Coronary artery (tissue), 2 donors: ENCODE measurements at places on chromosomes 13 and 19.

GRCh38 chr19:50293263-50294004, 35.7 kb downstream of the KCNC3 start:
- no peak for DNase-seq

- no peak for DNase-seq
Observed at GRCh38 chr19:49205114-49205513, 47.5 kb downstream of the TRPM4 start.

GRCh38 chr19:33703438-33703750, 81.6 kb downstream of the CHST8 start:
- no peak for DNase-seq

DNA sequence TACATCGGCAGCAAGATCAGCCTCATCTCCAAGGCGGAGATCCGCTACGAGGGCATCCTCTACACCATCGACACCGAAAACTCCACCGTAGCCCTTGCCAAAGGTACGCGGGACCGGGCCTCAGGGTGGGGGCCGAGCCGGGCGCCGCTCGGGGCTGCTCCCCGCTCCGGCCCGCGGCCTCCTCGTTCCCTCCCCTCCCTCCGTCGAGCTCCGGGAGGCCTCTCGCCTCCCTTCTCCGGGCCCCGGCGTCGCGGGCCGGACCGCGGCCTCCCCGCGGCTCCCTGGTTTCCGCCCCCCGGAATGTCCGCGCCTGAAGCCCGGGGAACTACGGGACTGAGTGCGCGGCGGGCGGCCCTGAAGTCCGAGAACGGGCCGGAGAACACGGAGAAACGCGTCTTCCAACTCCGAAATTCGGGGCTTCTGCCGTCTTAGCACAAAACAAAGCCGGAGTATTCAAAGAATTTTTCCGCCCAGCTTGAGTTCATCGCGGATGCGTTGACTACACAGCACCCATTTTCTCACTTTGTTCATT, 423 bp downstream of the LSM14A start:
- no peak for DNase-seq

GRCh38 chr13:38854226-38854625, 136.4 kb downstream of the STOML3 start:
- no peak for DNase-seq

GRCh38 chr13:31629085-31629780, 110.1 kb upstream of the RXFP2 start:
- DNase-seq = no peak

DNA sequence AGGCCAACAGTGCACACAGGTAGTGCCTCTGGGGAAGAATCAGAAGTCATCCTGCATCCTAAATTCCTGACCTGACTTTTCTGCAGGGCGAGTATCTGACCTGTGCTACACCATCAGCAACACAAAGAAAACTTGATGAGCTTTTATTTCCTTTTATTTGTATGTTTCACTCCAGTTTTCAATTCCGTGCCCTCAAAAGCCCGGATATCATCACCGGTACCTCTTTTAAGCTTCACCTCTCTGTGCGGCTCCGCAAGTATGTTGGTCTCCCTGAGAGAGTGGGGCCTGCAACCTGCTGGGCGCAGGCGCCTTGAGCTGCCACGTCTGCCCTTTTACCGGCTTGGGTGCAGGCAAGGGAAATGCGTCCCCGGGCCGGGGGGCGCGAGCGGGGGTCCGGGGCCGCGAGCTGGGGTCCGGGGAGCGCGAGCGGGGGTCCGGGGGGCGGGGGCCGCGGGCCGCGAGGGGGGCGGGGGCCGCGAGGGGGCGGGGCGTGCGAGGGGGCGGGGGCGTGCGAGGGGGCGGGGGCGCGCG, 4.3 kb upstream of the DUXA start:
- DNase-seq = peak; percentile 78

- DNase-seq = no peak
Observed at GRCh38 chr19:41528106-41528505, 47.9 kb upstream of the CEACAM21 start.

DNA sequence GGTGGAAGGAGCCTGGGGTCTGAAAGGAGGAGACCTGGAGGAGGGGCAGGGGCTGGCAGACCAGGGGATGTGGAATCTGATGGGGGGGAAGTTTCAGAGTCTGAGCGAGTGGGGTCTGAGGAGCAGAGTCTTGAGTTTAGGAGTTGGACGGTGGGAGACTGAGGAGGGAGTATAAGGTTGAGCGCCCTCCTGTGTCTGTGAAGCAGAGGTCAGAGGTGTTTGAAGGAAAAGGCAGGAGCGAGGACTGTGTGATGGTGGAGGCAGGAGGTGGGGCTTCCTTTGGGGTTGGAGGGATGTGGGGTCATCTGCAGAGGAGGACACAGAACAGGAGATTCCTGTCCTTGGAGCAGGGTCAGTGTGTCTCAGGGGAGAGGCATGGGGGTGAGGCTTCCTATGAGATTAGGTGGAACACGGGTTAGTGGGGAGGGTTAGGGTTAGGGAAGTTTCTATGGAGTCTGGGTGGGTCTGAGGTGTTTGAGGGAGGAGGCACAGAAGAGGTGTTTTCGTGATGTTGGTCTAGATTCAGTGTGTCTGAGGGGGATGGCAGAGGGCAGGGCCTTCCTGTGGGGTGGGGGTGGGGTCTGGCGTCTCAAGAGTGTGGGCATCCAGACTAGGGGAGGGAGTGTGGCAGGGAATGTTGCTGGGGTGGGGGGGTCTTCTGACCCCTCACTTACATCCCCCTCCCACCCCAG, 8.3 kb downstream of the RYR1 start:
- DNase-seq = no peak

DNA sequence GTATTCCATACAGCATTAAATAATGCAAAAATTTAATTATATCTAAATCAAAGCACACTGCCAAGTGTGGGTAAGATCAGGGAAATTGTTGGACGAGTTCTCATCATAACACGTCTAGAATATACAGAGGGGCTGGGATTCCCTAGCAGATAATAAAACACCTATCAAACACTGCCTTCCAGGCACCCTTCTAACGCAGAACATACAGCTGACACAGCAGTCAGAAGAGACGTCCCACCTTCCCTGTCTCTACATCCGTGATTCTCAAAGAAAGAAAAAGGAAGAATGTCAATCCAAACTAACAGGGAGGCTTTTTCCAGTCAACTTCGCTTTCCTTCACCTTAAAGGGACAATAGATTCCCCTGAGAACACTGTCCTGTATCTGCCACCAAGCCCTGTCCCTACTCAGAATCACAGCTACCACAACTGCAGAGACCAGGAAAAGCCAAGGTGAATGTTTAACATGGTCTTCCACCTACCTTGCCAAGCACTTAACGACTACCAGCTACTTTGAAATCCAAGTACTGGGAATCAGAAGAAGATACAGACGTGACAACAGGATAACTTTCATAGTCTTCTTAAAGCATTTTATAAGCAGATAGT, 38.5 kb downstream of the TBC1D4 start:
- DNase-seq = no peak

- no peak for DNase-seq
Observed at GRCh38 chr13:98567140-98567539, 9.8 kb downstream of the STK24 start.

- no peak for DNase-seq
Observed at GRCh38 chr13:25971459-25972145, 80.2 kb downstream of the SHISA2 start.

- no peak for DNase-seq
Observed at GRCh38 chr13:28528848-28529247, 33.9 kb upstream of the FLT1 start.

- DNase-seq = no peak
Observed at GRCh38 chr13:30864433-30865122, 41.5 kb upstream of the MEDAG start.

- no peak for DNase-seq
Observed at GRCh38 chr19:4439243-4439642, 18.4 kb downstream of the UBXN6 start.

- no peak for DNase-seq
Observed at GRCh38 chr19:45939792-45940514, 25.4 kb upstream of the NANOS2 start.

DNA sequence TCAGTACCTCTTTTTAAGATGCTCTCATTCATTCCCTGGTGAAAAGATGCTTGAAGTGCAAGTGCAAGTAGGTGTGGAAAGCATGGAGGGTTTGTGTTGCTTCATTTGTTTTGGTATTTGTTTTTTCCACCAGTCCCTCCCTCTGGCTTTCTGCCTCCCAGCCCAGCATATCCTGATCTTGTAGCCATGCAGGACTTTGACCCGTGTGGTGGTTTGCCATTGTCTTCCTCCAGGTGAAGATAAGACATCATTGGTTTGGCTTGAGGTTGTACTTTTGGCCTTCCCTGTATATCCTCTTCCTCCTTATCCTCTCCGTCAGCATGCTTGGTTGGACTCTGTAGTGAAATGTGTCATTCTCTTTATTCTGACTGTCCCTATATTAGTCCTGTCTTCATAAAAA, 9.1 kb downstream of the SPINT2 start:
- no peak for DNase-seq

DNA sequence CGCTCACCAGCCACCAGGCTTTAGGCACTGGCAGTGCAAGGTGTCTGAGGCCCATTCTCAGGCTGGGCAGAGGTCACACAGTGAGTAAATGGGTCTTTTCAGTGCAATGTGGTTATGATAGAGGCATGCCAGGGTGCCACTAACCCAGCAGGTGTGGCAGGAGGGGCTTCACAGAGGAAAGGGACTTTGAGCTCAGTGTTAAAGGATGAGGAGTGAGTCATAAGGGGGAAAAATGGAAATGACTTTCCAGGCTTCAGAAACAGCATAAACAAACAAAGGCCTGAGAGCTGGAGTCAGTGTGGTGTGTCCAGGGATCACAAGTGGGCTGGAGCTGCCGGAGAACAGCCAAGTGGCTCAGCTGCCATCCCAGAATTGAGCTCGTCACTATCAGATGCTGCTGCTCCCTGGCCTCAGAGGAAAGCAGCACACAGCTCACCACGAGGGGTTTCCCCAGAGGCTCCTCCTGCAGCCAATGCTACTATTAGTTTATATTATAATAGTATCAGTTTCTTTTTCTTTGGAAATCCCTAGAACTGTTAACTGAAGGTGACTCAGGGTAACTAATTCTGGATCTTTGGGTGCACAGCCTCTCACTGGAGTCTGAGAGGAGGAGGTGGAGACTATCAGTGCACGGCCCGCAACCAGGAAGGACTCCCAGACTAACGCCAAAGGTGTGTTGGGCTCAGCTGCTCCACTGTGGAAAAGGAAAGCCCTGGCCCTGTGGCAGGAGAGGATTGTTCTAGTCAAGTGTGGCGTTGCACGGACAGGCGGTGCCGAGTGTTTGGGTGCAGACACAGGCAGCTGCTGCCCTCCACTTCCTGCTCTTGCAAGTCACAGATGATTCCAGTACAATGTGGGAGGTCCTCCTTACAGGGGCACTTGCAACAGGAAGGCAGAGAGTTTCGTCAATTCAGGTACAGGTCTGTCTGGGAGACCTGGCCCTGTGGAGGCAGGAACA, 39.5 kb downstream of the DHRS12 start:
- DNase-seq = peak; percentile 89

- no peak for DNase-seq
Observed at GRCh38 chr13:36673352-36673751, 468 bp upstream of the SERTM1 start.

- no peak for DNase-seq
Observed at GRCh38 chr13:28568286-28568685, 73.4 kb upstream of the FLT1 start.
